A549 treated with Mapracorat at 1 μM for 4 hours (cell line): ENCODE measurements at places on chromosomes 7 and 10. TPM values are rescaled to one million over a fixed set of nuclear protein-coding genes. Genes with fewer than 3 reads are reported as not detected.

Gene ARHGAP22
- total RNA-seq: 3.4 to 5.1 TPM (median 4.0 TPM) in 5 replicates

Gene NEBL
- 6.6 to 10.1 TPM (median 9.1 TPM) in 5 replicates for total RNA-seq

Gene TBRG4
- total RNA-seq: 103 to 112 TPM (median 107 TPM) in 5 replicates

Gene GIMAP7
- total RNA-seq: not detected in 5 replicates

Gene RASA4B
- total RNA-seq: 0.77 to 2.2 TPM (median 1.5 TPM) in 5 replicates

Gene PAPOLB
- not detected in 5 replicates for total RNA-seq

Gene CHRM2
- not detected in 5 replicates for total RNA-seq
